ENCODE measurements at places on chromosomes 6 and 20.
A peak's percentile ranks its signal among the peaks of the same experiment; 100 is the strongest.

DNA sequence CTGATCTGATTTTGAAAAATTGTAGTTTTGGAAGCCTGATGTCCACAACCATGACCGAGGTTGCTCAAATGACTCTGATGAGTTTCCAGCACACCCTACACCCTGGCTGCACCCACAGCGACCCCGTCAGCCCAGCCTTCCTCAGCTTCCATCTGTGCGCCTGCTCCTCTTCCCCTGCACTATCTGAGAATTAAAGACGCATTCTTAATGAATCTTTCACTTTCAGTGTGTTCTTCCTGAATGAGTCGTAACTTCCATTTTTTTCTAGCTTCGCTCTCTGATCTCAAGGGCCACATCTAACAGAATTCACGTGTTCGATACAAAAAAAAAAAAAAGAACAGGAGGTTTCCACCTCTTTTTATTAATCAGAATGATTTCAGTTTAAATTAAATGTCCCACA, 21.3 kb upstream of the RREB1 start:
- no peak for DNase-seq

DNA sequence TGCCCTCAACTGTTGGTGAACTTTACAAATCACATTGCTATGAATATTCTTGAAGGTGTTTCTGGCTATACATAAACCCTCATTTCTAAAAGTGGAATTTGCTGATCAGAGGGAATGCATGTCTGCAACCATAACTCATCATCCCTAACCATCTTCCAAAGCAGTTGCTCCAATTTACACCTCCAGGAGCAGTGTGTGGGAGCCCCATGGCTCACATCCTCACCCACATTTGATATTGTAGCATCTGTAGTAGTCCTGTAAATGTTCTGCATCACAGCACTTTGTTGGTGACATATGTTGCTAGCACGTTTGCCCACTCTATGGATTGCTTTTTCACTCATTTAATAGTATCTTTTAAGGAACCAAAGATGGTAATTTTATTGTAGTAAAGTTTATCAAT, 183.8 kb upstream of the SMLR1 start:
- DNase-seq, result no peak

DNA sequence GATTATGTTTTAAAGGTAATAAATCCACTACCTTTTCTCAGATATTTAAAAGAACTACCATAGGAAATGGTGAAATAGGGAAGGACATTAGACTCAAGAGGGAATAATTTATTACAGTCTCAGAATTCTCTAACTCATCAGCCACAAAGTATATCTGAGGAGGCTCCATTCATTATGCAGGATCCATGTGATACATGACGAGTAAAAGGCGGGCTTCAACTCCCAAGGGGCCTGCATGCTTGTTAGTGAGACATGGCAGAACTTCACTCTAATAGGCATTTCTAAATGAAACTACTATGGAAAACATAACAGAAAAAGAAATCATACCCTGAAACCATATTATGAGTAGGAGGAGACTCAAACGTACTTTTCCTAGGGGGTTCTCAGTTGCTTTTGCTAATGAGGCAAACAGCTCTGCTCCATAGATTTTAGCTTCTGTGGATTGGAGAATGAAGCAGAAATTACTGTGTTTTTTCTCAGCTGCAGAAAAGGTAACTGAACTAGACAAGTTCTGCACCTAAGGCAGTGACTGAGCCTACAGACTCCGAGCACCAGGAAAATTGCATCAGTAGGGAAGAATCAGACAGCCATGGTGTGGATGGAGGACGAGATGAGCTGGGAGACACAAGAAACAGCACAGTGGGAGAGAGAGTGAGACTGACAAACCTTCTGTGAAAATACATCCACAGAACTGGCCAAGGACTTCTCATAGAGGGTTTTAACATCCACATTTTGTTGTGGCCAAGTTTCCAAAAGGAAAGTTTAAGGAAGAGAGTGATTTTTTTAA, 254.6 kb upstream of the PRDM1 start:
- DNase-seq, result peak; percentile 23

- DNase-seq, result no peak
These were observed 89.9 kb downstream of the AKAP7 start for GRCh38 chr6:131225127-131225526.

DNA sequence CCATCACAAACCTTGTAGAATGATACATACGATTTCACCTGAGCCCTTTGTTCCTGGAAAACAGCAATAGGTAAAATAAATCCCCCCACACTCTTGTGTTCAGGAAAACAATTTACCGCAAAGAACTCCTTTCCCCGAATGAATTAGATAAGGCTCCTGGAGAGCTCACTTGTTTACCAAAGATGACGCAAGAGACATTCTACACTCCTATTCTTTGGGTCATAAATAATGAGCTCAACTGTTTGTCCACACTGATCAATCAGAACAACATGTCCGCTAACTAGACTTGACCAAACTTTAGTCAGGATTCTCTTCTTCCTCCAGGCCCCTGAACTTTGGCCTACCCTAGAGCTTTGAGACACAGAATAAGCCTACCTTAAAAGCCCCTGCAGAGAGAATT, 271.9 kb upstream of the OPRM1 start:
- DNase-seq, result no peak

- DNase-seq, result peak; percentile 33
These were observed 17.8 kb downstream of the MAN1A1 start for GRCh38 chr6:119331663-119332286.
